ENCODE measurements at places on chromosomes 1 and 21.

GRCh38 chr21:36471254-36471723 is 8.6 kb downstream of the CLDN14 start:
- no peak for DNase-seq

DNA sequence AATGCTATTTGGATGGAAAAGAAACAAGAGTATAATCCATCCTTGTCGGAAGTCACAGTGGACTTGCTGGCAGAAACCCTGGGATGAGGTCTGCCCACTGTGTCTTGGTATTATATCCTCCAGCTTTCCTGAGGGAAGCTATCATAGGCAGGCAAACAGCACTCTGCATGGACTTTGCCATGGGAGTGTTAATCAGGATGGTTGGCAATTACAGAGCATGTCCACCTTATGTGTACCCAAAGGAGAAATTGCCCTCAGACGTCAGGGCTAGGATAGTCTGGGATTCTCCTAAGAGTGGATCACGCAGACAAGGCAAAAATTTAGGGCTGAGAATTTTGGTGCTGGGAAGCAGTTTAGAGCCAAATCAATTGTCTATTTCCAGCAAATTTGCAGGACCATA is 184.9 kb upstream of the ESRRG start:
- no peak for DNase-seq

DNA sequence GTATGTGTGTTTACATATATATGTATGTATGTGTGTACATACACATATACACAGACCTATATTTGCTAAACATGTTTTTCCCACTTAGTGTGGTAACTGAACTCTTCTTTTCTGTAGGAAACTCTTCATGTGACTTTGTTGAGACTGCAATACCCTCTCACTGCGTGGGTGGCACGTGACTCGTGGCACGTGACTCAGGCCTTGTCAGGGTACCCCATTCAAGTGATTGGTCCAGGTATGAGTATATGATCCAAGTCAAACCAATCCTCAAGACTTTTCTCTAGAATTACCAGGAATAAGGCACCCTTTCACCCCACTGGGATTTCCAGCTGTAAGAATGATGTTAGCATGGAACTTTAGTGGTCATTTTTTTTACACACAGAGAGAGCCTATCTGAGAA is 149.2 kb upstream of the KCNK2 start:
- no peak for DNase-seq

GRCh38 chr21:15140321-15141019 is 75.7 kb upstream of the NRIP1 start:
- no peak for DNase-seq

DNA sequence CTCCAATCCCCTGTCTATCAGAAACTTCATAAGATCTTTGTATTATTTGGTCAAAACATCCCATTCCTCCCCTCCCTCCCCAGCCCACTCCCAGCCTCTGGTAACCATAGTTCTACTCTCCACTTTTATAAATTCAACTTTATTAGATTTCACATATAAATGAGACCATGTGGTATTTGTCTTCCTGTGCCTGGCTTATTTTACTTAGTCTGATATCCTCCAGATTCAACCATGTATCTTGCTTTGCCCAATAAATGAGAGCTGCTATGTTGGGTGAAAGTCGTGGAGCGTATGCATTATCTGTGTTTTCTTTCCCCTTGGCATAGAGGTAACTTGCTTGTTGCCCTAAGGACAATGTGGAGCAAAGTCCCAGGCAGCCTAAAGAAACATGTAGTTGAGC is 28.5 kb upstream of the CHRM3 start:
- DNase-seq = no peak

- DNase-seq = no peak
Measured at GRCh38 chr1:231421546-231421970, 529 bp downstream of the EGLN1 start.

DNA sequence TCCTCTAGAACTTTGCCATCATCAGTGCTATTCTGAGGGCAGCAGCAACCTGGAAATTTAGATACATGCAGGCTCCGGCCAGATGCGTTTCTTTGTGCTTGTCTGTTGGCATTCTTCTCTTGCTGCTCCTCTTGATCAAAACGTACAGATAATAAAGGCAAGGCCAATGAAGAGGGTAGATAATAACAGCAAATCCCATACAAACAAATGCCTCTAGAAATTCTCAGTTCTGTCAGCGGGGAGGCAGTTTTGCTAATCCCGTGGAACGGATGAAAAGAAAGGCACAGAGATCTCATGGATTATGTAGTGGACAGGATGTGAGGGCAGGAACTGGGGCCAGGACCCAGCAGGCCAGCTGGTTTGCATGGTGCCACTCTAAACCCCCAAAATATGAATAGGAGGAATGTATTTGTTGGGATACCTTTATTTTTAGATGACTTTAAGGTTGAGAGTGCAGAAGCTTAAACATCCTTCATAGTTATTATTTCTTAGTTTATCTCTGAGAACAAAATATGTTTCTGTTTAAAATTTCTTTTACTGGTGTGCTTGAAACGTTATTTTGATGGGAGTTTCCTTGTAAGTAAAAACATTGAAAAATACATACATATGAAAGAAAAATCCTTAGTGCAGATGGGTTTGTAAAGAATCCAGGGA is 1.5 kb downstream of the ITSN1 start:
- no peak for DNase-seq

Measured in activated T-cell treated with anti-CD3 and anti-CD28 coated beads, Interleukin-2, amount 50 U/mL, for 1 hour (primary cell).